ENCODE measurements at places on chromosomes 11 and 22.

GRCh38 chr11:71386202-71386601, 62.0 kb downstream of the DHCR7 start:
- no peak for DNase-seq

GRCh38 chr22:40452730-40453487, 82.5 kb downstream of the SGSM3 start:
- no peak for DNase-seq

DNA sequence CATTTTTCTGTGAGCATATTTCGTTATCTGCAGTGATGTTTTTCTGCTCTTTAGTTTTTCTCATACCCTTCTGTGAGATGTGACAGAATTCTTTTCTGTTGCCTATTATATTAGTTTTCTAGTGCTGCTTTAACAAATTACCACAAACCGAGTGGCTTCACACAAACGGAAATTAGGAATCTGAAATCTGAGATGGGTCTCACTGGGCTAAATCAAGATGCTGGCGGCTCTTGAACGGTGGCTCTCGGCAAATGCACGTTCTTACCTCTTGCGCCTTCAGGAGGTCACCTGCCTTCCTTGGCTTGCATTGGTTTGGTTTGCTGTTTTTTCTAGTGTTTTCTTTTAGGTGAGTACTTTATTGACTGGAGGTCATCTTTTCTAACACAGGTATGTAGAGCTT, 13.0 kb downstream of the ZBED4 start:
- DNase-seq = no peak

DNA sequence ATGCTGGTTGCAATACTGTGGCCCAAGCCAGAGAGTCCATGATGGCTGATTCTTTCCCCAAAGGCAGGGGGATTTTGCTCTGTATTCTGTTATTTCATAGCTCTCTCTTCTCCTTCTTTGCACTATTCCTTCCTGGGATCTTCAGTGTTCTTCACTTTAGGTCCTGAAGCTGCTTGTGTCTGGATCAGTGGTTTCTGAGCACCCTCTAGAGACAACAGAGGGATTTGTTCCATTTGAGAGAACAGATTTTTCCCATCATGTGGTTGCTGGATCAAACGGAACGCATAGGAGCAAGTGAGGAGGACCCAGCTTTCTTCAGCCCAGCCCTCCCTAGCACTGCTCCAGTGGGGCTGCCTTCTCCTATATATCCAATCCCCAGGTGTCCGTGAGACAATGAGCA, 68.7 kb upstream of the SYN3 start:
- peak; percentile 48 for DNase-seq

- DNase-seq = no peak
Observed at GRCh38 chr11:75383246-75383645, 16.1 kb upstream of the RPS3 start.

DNA sequence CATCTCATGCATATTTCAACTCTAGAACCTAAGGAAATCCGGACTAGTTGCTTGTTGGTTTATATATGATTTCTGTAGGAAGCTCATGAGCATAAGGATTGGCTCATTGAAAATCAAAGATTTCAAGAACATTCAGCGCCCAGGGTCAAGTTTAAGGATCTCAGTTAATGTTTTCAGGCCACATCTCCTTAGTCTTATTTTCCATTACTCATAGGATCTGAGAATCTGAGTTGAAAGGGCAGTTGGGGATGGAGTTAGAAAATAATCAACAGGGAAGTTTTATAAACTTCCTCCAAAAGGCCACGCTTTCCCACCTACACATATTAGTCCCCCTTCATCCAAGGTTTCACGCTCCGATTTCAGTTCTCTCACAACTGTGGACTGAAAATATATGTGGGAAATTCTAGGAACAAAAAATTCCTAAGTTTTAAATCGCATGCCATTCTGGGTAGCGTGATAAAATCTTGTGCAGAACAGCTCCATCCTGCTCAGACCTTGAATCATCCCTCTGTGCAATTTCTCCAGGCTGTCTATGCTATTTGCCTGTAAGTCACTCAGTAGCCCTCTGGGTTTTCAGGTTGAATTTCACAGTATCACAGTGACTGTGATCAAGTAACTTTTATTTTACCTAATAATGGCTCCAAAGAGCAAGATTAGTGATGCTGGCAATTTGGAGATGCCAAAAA, 160.2 kb downstream of the KIRREL3 start:
- DNase-seq = no peak

DNA sequence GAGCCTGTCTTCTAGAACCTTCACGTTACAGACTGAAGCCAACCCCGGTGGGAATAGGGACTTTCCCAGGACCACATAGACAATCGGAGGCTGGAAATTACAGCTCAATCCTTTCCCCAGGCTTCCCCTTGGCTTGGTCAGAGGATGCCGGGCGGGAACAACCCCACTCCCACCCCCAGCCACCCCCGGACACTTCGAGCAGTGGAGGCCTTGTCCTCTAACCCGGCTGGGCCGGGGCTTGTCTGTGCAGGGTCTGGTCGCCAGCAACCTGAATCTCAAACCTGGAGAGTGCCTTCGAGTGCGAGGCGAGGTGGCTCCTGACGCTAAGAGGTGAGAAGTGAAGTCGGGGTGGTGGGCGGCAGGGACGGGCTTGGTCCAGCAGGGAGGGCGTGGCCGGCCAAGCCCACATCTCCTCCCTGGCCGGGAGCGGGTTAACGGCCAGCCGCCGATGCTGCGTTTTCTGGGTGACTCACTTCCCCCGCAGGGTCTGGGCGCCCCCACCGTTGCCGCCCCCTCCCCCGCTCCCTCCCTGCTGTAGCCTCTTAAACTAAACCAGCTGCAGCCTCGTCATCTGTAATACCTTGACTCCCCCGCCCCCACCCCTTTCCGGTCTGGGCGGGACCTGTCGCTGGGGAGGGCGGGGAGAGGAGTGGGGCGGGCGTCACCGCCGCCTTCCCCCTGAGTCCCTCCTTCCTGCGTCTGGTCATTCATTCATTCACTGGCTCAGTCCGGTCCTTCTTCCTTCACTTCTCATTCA, 1.5 kb downstream of the LGALS1 start:
- DNase-seq = peak; percentile 83

GRCh38 chr11:130891326-130891725, 25.0 kb downstream of the SNX19 start:
- no peak for DNase-seq

GRCh38 chr11:34860034-34860433, 56.1 kb downstream of the APIP start:
- DNase-seq = peak; percentile 94

- DNase-seq = no peak
Observed at GRCh38 chr22:37488337-37489135, 2.4 kb upstream of the MFNG start.

GRCh38 chr11:34575261-34575660, 45.6 kb upstream of the EHF start:
- DNase-seq = no peak

Data from bronchial epithelial cell (primary cell).